Omental fat pad (tissue), 4 donors: ENCODE measurements at places on chromosomes 16 and 17.

DNA sequence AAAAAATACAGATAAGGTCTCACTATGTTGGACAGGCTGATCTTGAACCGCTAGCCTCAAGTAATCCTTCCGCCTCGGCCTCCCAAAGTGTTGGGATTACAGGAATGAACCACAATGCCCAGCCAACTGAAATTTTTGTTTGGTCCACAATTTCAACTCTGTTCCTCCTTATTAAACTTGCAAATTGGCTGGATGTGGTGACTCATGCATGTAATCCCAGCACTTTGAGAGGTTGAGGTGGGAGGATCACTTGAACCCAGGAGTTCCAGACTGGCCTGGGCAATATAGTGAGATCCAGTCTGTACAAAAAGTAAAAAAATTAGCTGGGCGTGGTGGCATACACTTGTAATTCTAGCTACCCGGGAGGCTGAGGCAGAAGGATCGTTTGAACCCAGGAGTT lies 13.4 kb downstream of the ARSG start:
- no peak for DNase-seq

DNA sequence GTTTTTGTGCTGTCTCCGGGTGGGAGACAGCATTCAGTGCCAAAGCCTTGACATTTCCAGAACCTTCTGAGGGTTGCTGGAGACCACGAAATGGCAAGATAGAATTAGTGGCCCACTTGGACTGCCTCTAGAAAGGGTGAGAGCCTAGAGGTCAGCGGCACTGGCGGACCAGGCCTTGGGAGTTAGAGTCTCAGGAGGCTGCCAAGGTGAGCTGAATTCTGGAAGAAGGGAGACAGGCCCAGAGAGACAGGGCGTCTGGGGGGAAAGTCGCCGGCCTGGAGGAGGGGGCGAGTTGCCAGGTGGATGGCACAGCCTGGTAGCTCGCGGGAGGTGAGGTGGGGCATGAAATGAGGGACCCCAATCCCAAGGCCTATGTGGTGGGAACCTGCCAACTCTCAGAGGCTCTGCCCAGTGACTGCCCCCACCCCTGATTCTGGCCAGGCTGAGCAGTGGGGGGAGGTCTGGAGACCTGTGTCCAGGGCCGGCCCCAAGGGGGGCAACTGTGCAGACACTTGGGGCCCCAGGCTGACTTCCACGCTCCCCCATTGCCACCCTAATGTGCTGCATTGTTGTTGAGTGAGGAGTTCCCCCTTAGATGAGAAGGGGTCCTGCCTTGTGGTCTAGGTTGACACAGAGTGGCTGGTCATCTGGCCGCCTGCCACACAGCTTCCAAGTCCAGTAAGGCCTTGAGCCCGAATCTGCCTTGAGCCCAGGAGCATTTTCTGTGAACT lies 211.1 kb upstream of the CIBAR2 start:
- DNase-seq = no peak

DNA sequence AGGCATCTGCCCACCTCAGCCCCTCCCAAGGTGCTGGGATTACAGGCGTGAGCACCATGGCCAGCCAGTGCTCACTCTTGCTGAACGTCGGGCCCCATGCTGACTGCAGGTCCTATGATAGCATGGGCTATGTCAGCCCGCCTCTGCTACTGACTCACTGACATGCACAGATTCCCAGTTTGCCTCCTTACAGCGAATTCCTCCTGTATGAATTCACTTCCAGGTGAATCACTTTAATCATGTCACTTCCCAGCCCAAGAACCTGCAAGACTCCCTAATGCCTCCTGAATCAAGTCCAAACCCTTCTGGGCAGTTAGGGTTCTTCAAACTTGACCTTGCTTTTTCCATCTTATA lies 16.1 kb upstream of the UBTF start:
- DNase-seq = no peak

DNA sequence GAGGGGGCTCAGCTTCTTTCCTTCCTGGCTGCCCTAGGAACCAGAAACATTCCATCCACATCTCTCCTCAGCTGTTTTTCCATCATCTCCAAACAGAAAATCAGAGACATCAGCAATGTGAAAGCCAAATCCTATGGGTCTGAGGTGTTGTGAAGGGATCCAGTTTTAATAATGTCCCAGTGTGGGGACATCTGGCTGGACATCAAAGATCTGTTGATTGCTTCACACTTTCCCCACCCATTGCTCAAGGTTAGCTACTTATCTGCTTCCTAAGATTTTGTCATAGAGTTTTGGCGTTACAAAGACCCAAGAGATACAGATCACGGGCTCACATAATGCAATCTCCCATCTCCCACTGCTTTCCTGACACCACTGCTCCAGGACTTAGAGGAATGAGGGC lies 47.8 kb upstream of the AXIN2 start:
- no peak for DNase-seq

- DNase-seq = no peak
Observed at GRCh38 chr17:50816771-50817751, 18.3 kb upstream of the WFIKKN2 start.

- no peak for DNase-seq
Observed at GRCh38 chr17:55749985-55750384, 866 bp upstream of the PCTP start.

DNA sequence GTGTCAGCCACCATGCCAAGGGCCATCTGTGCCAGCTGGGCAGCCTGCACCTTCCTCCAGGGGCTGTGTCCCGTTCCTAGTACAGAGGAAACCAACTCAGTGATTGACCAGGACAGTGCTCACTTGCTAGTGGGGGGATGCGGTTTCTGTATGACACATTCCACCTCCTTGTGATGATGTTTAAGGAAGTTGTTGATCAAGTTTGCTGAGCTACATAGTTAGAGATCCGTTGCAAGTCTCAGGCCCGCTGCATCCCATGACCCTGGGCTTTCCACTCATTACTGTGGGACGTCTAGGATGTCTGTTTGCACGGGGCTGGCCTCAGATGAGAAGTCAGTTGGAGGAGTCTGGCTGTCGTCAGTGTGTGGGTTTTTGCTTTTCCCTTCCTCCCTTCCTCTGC lies 33.6 kb downstream of the RNF213 start:
- no peak for DNase-seq

GRCh38 chr17:9811537-9811936 lies 10.3 kb downstream of the GSG1L2 start:
- no peak for DNase-seq

DNA sequence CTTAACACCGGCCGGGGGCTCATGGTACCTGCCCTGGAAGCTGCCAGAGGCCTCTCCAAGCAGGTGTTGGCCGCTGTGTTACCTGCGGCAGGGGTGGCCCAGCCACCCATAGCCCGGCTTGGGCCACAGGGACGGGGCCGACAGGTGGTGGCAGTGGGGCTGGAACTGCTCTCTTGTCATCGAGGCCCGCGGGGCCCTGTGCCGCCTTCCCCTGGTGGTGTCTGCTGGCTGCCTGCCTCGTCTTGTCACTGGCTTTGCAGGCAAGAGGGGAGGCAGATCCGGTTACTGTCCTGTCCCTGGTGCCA lies 27.1 kb downstream of the GSE1 start:
- no peak for DNase-seq

GRCh38 chr16:47905771-47906170 lies 250.0 kb downstream of the ABCC12 start:
- DNase-seq = no peak

DNA sequence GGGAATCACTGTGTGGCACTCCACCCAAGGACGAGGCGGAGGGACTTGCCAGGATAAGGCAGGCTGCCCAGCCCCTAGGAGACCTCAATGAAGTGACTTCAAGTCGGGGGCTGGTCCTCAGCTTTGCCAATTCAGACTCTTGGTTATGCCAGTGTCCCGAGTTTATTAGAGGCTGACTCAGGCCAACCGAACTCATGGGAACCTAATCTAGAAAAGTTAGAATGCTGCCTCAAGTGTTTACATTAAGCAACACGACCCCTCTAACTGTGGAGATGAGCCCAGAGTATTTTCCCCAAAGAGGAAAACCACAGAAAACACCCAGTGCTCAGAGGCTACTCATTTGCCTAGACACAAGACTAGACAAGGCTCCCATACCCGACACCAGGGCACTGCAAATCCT lies 1.1 kb upstream of the TEKT3 start:
- DNase-seq = no peak

GRCh38 chr16:75624921-75625334 lies 1.8 kb upstream of the ADAT1 start:
- DNase-seq = no peak

DNA sequence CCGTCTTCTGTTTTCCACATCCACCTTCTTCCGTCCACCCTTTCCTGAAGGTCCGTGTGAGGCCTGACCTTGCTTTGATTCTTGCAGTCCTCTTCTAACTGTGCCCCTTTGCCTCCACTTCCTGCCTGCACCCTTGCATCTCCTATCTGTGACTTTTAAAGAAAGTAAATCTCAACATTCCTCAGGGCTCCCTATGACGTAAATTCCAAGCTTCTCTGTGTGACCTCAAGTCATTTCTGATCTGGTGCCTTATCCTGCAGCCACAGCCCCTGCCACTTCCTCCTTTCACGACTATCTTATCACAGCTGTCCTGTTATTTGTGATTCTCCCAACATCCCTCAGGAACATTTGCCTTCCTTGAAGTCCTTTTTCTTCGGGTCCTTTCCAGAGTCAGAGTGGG lies 520.5 kb downstream of the CDH13 start:
- DNase-seq = no peak

GRCh38 chr17:44207319-44207718 lies 7.6 kb upstream of the ATXN7L3 start:
- DNase-seq = no peak

- no peak for DNase-seq
Observed at GRCh38 chr16:87671221-87671620, 68.9 kb downstream of the JPH3 start.

GRCh38 chr16:87076950-87077749 lies 240.0 kb downstream of the C16orf95 start:
- DNase-seq = no peak

- no peak for DNase-seq
Observed at GRCh38 chr17:42107597-42108576, 4.6 kb downstream of the DHX58 start.

GRCh38 chr16:86103320-86103719 lies 204.4 kb downstream of the IRF8 start:
- DNase-seq = no peak

- DNase-seq = peak; percentile 59
Observed at GRCh38 chr16:25257956-25258860, 563 bp upstream of the ZKSCAN2 start.
